ENCODE measurements at places on chromosomes 7 and 10.

- DNase-seq, result no peak
Measured at GRCh38 chr7:134427896-134428295, 31.0 kb downstream of the AKR1B1 start.

DNA sequence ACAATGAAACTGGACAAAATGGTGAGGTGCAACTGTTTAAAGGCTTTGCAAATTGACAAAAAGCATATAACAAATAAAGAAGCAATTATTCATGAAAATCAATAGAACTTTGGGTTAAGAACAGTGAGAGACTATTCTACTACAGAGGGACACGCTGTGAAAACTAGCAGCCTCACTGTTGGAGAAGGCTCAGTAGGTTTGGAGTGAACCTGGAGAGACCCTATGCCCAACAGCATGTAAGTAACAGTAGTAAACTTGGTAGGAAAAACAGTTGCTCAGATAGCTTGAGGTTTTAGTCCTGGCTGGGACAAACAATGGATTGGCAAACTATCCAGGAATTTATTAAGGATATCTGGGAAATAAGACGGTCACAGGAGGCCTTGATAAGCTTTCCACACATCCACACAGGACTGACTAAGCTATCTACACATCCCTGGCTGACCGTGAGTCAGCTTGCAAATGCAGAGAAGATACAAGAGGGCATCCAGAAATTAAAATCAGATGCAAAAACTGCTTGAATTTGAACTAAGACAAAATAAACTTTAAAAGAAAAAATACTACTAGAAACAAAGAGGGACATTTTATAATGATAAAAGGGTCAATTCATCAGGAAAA lies 15.9 kb downstream of the FAM149B1 start:
- no peak for DNase-seq

- no peak for DNase-seq
Measured at GRCh38 chr7:130926001-130926691, 192.1 kb upstream of the KLF14 start.

DNA sequence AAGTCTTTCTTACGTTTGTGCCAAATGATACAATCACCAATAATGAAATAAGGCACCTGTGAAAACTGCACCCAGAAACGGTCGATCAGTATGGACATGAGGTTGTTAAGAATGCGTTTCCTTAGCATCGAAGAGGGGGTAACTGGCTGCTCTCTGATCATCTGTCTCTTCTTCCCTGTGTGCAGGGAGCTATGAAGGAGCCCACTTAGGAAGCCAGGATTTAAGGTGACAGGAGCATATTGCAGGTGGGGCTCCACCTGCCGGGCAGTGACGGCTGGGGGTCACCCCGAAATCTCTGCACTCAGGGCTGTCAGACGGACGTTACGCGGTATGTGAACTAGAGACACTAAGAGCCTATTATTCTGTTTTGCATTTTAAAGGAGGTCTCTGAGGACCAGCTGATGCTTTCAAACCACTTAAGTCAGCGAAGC lies 64.5 kb downstream of the CARD11 start:
- DNase-seq, result no peak

- DNase-seq, result no peak
Measured at GRCh38 chr7:51019891-51020870, 237.5 kb upstream of the GRB10 start.

DNA sequence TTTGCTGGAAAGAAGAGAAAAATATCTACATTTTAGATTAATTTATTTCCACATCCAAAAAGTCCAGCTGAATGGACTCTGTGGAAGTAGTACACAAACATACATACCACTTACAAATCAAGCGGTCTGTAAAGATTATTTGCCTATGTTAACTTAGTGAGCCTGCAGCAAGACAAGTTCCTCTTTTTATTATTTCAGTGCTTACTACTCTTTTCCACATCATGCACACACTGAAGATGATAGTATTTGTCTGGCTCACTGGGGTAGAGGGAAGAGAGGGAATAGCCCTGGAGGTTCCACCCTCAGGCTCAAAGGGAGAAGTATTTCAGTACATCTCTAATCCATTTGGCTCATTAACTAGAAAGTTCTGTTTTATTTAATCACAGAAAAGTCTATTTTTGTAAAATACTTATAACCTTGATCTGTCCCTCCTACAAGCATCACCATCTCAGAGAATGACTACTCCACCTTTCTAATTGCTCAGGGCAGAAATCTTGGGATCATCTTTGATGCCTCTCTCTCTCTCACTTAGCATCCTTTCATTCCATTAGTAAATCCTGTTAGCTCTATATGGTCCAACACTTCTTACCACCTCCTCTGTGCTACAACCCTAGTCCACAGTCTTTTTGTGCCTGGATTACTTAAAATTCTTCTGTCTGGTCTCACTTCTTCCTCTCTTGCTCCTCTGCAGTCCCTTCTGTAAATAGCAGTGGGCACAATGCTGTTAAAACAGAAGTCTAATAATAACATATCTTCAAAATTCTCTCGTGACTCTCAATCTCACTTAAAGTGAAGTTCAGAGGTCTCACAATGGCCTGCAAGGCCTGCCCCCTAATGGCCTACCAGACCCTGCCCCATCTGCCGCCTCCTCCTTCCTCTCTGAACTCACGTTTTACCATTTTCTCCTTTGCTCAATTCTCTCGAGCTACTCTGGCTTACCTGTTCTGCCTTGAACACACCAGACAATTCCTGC lies 64.3 kb upstream of the CCDC6 start:
- DNase-seq, result no peak

DNA sequence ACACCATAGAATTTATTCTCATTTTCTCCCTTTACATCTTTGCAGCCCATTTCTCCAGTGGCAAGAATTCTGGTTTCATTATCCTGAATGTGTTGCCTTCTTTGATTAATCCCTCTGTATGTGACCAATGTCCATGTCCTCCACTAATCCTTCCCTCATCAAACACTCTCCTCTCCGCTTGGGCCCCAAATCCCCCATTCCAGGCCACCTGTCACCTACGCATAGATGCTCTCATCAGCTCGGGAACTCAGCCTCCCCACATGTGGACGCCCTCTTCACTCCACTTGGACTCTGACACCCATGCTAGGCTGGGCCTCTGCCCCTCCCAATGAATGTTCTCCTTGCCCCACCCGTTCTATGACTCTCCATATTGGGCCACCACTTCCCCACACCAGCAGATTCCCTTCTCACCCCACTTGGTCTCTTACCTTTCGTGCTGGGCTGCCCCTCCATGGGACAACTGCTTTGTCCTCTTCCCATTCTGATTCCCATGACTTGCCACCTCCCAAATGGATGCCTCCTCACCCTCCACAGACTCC lies 18.7 kb upstream of the RBM20 start:
- DNase-seq, result no peak

GRCh38 chr7:120793213-120793936 lies 64.6 kb downstream of the TSPAN12 start:
- DNase-seq, result no peak

DNA sequence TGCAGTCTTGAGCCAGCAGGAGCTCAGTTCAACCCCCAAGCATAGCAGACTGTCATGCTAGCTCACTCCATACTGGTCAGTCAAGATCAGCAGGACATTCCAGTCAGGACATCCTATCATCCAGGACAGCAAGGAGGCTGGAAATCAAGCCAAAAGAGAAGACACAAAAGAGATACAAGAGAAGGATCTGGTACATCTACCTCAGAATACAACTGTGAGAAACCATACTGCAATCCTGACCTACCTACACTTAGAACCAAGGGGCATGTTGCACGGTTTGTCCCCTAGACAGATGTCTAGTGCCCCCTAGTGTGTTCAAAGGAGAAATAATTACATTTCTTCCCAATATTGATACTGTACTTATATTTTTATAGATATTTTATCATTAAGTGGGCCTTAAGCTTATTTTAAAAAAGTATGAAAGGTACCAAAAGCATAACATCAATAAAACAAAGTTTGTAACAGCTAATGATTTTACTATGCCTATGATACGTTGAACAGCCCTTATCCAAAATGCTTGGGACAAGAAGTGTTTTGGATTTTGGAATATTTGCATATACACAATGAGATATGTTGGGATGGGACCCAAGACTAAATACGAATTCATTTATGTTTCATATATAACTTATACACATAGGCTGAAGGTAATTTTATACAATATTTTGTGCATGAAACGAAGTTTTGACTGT lies 26.7 kb downstream of the ERCC6 start:
- no peak for DNase-seq

DNA sequence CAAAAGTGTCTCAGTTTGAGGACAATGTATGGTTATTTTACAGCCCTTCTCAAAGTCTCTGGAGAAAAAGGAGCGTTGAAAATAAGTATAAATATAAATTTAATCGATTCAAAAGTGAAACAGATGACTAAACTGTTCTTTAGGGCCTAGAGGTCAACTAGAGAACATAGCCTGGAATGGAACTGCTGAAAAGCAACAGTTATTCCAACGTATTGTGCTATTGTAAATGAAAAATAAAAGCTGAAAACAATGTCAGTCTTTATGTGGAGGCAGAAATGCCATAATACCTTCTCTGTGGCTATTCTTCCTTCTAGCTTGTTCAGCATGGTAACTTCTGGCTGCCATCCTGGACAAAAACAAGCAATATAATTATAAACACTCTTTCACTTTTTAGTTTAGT lies 362.5 kb downstream of the ARL4A start:
- DNase-seq, result no peak

DNA sequence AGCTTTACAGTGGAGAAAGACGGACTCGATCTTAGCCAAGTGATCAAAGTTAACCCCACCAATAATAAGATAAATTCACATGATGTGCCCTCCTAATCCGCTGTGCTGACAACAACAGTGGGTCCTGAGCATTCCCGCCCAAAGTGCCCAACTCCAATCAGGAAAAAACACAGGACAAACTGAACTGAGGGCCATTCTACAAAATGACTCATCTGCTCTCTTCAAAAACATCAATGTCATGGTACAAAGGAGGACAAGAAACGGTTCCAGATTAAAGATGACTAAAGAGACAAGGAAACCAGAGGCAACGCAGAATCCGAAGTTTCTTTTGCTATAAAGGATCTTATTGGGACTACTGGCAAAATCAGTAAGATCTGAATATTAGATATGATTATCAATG lies 79.4 kb downstream of the CTBP2 start:
- DNase-seq, result no peak

- no peak for DNase-seq
Measured at GRCh38 chr7:116223588-116223987, 13.2 kb downstream of the TES start.

GRCh38 chr10:97234400-97234799 lies 48.6 kb upstream of the SLIT1 start:
- DNase-seq, result no peak

DNA sequence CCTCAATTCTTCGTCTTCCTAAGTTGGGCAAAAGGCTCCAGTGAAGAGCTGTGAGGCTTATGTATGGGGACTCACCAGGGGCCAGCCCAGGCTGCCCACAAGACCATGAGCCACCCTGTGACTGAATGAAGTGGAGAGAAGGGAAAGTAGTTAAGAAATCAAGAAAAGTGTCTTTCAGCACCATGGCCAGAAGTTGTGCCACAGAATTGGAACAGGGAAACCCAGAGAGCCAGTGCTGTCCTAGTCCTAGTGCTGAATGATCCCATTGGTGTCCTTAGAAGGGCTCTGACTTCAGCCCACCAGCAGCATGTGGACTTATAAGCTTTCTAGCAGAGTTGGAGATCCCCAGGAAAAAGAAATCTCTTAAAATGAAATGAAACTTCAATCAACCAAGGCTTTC lies 37.0 kb upstream of the CCSER2 start:
- no peak for DNase-seq

DNA sequence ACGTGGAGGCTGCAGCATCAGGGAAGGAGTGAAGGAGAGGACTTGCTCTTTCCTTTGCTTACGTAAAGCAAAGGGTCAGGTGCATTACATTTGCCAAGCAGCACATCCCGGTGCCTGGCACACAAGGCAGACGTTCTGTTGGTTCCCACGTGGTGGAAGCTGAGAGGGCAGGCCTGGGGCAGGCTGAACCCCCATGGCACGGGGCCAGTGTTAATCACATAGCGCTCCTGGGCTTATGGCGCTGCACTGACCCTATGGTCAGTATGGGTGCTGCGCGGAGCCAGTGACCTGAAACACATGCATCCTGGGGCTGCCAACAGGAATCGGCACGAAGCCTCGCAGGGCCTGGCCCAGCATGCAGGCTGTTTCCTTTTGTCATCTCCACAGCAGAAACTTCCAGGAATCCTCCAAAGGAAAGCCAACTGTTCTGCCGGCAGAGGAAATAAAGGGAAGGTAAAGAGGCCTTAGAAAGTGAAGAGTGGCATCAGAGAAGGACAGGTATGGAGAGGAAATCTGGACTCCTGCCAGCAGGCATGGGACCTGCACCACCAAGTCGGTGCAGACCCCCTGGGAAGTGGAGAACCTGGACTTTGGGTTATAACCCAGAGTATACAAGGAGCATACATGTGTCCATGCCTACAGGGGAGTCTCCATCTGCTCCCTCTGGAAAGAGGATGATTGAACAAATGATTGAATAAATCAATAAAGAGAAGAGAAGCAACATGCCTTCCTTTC lies 560.2 kb downstream of the TCERG1L start:
- DNase-seq, result no peak

- no peak for DNase-seq
Measured at GRCh38 chr10:66322777-66323176, 603.1 kb upstream of the LRRTM3 start.

GRCh38 chr7:25626451-25627131 lies 398.3 kb upstream of the NPVF start:
- DNase-seq, result no peak

DNA sequence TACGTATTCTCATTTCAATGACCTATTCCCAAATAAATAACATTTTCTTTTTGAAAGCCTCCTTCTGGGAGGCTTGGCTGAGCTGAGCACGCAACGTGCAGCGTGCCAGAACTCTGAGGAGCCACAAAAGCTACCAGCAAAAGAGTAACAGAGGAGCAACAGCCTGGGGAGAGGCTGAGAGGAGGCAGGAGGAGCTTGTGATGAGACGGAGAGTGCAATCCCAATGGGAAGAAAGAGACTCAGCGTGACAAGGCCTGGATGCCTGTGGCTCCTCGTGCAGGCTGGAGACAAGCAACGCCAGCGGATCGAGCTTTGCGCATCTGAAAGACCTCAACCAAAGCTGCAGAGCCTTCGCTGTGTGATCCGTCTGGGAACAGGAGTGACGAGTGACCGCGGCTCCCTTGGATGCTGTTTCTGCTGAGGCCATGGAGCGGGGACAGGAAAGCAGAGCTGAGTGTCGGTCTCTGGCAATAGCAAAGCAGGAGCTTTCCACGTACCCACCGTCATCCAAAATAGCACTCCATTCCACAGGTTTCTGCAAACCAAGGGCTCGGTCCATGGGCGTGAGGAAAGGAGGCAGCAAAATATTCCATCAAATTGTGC lies 171.7 kb upstream of the PFKP start:
- no peak for DNase-seq

DNA sequence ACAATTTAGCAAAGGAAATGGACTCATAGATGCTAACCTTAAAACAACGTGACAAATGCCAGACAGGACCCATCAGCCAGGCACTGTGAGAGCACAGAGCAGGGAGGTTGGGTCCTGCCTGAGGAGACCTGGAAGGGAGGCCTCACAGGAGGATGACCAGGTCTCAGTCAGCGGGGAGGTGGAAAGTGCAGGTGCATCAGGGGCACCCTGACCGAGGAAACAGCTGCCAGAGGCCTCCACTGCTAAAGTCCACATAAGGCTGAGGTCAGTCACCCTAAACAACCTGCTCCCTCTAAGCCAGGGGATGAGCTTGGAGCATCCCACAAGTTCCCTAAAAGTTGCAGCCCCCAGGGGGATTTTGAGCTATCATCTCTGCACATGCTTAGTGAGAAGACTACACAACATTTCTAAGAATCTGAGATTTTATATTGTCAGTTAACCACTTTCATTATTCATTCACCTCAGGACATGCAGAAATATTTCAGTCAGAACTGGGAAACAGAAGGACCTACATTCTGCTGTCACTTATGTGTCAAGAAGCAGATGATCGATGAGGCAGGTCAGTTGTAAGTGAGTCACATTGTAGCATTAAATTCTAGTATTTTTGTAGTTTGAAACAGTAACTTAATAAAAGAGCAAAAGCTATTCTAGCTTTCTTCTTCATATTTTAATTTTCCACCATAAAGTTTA lies 157.6 kb upstream of the LANCL2 start:
- no peak for DNase-seq

Measured in stimulated activated CD4-positive, alpha-beta T cell treated with anti-CD3 and anti-CD28 coated beads, Interleukin-1b, Interleukin-23, amount 100 ng/mL, for 48 hours (primary cell).